ENCODE measurements at places on chromosomes 4 and X.

DNA sequence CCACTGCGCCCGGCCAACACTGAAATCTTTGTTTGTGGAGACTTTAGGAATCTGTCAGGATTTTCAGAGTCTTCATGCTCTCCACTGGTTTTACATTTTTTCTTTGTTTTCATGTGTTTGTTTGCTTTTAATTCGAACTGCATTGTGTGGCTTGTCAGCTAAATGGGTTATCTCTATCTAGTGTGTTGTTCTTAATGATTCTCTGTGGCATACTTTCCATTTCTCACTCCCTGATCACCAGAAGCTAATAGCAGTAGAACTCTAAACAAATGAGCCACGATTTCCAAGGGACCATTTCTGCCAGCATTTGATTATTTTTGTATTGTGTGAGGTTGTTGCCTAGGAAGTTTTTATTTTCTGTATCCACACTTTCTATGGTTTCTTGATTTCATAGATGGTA is 352.4 kb downstream of the CAMK2D start:
- DNase-seq, result no peak

GRCh38 chr4:67685532-67685859 is 15.5 kb downstream of the UBA6 start:
- DNase-seq, result no peak

- DNase-seq, result no peak
Observed at GRCh38 chrX:154006947-154007346, 12.8 kb downstream of the IRAK1 start.

GRCh38 chr4:162117051-162117450 is 46.7 kb downstream of the FSTL5 start:
- DNase-seq, result no peak

- DNase-seq, result no peak
Observed at GRCh38 chrX:101383679-101384205, 2.2 kb downstream of the BTK start.

GRCh38 chrX:78506248-78506647 is 152.9 kb downstream of the RTL3 start:
- DNase-seq, result no peak

GRCh38 chr4:159227984-159228383 is 125.1 kb downstream of the RAPGEF2 start:
- DNase-seq, result no peak

DNA sequence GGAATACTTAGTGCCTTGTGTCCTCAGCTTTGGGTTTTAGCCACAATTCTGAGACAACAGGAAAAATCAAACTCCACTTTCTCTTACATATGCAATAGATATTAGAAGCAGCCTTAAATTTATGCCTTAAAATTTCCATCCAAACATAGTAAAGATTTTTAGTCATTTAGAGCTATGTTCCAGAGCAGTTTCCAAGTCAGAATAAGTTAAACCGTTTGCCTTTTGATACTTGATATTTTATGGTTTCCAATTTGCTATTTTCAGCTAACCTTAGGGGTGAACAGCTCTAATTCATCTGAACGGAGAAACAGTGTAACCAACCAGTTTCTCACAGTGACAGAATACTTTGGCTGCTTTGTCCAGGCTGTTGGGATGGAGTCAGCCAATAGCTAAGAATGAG is 125.8 kb upstream of the RXFP1 start:
- DNase-seq, result no peak

DNA sequence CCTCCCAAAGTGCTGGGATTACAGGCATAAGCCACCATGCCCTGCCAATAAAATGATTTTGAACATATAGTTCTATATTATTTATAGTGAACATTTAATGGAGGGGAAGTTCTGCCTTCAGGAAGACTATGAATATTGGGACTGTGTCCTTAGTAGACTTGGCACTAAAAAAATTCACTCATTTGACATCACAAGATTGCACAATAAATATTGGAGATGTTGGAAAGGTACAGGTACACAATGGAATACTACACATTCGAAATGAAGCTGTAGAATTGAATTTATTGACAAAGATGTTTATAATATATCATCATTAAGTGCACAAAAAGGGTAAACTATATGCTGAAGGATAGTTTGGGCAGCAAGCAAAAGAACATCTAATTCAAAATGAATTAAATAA is 13.0 kb upstream of the TMPRSS11E start:
- no peak for DNase-seq

Measured in immature natural killer cell (primary cell).